NCI-H1092 treated with DMSO at 0.1 percent for 48 hours (cell line): ENCODE measurements at places on chromosomes 5 and 9.
A peak's percentile ranks its signal among the peaks of the same experiment; 100 is the strongest.

- no peak for DNase-seq
These were observed 428.9 kb downstream of the SPATA31D1 start for GRCh38 chr9:82417501-82417900.

DNA sequence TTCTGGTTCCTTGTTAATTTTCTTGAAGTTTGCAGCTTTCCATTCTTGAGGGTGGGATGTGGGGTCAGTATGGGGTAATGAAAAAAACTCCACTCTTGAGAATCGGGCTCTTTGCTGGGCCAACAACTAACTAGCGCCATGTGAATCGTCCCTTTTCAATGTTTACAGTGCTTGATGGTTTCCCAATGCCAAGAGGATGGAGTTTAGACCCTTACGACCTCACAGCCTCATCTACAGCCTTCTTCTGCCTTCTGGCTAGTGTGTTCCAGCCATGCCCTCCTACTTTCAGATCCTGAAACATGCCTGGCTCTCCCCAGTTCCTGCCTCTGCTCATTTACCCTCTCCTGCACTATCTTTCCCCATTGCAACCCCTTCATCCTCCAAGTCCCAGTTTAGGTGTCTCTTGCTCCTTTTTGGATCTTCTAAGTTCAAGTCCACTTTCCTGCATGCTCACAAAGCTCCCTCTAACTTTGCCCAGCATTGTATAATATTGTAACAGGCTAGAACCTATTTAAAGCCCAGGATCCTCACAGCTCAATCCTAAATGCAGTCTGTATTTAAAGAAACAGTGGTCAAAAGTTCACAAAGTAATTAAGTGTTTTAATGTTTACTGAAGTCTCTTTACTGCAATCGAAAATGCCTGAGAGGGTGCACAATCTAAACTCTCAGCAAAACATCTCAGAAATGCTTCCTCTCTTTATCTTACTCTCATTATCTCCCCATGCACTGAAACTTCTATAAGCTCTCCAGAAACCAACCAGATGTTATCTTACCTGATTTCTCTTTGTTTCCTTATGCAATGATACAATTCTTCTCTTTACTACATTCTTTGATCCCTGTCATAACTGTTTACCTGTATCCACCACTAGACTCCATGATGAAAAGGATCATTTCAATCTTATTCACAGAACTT is 20.6 kb upstream of the CAST start:
- no peak for DNase-seq

DNA sequence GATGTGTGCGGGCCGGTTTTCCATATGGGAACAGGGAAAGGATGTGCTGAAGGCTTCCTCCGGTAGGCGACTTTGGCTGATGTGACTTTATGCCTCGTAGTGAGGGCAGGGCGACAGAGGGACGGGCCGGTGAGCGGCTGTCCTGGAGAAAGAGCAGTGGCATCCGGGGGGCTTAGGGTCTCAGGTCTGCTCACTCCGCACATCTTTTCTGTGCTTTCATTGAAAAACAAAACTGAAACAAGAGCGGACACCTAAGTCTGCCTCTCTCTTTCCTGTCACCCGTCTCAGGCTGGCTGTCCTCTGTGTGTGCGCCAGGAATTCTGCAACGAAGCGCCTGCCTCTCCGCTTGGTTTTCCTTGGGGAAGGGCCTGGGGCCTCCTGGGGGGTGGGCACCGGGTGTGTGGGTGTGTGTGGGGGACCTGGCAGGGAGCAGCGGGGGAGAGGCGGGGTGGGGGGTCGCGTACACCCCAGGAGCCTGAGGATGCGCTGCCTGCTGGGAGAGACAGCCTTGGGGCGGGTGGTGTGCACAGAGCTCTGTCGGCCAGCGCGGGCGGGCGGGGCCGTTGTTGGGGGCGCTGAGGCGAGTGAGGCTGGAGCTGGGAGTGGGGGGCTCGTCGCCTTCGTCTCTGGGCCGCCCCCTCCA is 580 bp upstream of the PRRX2 start:
- no peak for DNase-seq

GRCh38 chr5:81856948-81857928 is 106.3 kb upstream of the SSBP2 start:
- DNase-seq = peak; percentile 97

DNA sequence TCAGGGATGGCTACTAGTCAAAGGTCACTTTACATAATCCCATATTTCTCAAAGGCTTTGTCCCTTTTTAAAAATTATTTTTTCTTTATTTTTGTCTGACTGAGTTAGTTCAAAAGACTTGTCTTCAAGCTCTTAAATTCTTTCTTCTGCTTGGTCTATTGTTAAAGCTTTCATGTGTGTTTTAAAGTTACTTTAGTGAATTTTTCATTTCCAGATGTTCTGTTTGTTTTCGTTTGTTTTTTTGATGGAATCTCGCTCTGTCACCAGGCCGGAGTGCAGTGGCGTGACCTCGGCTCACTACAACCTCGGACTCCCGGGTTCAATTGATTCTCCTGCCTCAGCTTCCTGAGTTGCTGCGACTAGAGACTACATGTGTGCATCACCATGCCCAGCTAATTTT is 55.0 kb upstream of the SNCAIP start:
- no peak for DNase-seq

DNA sequence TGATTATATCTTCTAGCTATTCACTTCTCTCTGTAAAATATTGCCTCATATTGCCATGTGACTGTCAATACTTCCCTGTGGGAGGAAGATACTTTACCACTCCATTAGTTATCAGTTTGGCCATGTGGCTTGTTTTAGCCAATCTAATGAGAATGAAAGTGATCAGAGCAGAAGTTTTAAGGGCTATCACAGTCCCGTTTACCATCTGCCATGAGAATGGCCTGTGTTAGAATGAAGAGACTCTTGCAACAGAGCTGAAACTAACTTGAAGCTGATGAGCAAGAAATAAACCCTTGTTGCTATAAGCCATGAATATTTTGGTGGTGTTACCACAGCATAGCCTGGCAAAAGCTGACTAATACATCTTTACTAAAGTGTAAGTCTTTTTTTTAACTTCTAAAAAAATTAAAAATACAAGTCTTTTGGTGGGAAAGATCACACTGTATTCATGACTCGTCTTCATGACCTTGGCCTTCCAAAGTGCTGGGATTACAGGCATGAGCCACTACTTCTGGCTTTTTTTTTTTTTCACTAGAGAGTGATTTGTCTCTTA is 68.0 kb upstream of the CTNNA1 start:
- no peak for DNase-seq

GRCh38 chr5:76493190-76493837 is 90.2 kb downstream of the IQGAP2 start:
- DNase-seq = no peak

GRCh38 chr5:80250801-80251200 is 5.0 kb downstream of the SERINC5 start:
- DNase-seq = no peak

GRCh38 chr5:65654713-65655112 is 29.9 kb downstream of the SHLD3 start:
- no peak for DNase-seq

GRCh38 chr9:105968811-105969466 is 274.6 kb downstream of the TMEM38B start:
- DNase-seq = no peak
